ENCODE measurements at places on chromosomes 1 and 21.

DNA sequence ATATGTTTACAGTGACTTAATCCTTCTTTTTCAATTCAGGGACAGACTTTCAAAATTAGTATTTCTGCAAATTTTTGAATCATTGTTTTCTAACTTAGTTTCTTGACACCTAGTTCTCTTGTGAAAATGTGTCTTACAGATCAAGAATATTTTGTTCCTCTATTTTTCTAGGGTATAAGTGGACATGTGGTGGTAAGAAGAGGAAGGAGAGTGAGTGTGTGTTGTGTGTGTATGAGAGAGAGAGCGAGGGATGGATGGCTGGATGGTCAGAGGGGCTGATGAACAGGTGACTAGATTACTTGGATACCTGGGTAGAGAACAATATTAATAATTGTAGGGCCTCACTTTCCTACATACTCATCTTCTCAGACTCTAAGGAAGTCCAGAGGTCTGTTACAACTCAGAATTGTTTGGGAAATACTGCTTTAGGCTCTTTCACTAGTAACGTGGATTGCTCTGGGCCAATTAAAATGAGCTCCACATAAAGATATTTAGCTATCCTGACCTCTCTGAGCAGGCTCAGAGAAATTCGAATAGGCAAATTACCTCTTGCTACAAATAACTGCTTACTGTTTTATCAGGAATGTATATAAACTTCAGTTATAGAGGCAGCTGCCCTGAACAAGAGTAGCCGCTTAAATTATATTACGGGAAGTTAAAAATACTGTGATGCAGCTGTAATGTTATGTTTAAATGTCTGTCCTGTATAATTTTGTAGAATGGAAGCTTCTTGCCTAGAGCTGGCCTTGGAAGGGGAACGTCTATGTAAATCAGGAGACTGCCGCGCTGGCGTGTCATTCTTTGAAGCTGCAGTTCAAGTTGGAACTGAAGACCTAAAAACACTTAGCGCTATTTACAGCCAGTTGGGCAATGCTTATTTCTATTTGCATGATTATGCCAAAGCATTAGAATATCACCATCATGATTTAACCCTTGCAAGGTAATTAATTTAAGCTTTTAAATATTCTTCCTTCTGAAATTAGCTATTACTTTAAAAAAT, 19.7 kb downstream of the GPSM2 start:
- DNase-seq, result peak; percentile 72

GRCh38 chr21:28227881-28228635, 764.6 kb downstream of the LTN1 start:
- no peak for DNase-seq

DNA sequence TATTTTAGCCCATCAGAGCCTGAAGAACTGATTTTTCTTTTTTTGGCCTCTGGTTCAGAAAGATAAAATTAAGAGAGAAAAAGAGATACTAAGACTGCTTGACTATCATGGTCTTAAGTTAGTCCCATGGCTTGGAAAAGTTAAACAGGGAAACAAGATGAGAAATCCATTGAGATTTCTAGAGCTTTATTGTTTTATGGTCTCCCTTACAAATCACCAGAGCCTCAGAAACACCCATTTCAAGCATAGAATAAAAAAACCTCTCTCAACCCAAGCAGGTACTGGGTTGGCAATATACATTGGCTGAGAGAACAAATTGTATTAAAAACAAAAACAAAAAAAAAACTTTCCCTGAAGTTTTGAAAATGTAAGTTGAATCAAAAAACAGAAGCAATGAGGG, 3.9 kb downstream of the SELE start:
- no peak for DNase-seq

GRCh38 chr1:236343246-236343870, 50.7 kb upstream of the EDARADD start:
- DNase-seq, result no peak

GRCh38 chr1:92968138-92969032, 7.1 kb upstream of the DIPK1A start:
- DNase-seq, result no peak

DNA sequence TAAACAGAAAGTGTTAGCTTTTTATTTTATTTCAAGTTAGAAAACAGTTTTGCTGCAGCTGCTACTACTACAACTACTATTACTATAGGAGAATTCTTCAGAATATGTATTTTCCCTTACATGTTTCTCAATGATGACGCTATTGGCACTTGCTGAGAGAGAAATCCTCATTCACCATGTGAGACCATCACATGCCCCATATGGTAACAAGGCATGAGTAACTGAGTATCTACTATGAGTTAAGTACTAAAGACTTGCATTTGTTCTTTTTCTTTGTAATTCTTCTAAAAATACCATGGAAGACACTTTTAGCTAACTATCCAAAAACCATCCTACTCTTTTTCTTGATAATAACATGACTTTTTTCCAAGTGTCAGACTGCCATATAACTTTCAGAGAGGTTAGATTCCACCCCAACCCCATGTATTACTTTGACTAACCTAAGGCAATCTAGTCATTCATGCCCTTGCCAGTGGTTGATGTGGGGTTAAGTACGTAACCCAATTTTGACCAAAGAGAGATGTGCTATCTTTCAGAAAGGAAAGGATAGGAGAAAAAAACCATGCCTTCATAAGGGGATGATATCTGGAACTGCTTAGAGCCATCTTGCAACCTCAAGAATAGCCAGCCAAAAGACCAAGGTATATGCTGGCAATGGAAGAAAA, 42.9 kb downstream of the COP1 start:
- DNase-seq, result no peak

DNA sequence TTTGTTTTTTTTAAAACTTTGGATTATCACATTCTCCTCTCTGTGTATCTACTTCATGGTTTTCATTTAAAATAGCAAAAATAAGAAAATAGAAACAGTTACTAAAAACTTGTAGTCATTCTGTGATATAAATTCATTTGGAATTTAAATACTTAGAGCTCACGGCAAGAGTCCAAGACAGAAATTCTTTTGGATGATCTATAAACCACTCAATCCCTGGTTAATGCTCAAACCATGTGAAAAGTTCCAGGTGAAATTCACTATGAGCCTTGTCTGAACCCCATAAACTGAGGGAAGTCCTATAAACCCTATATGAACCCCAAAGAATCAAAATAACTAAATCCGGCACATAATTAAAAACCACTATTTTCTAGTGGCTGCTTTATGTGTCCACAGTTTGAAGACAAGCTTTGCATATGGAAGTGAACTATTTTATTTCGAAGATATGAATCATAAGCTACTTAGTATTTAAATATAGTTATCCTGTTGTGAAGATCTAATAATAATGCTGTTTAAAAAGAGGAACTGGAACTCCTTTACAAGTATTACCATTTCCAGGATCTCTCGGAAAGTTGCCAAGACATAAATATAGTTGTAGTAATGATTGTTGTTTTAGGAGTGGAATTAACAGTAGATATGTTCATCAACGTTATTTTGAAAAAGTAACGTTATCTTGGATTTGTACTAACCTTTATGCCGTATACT, 163.5 kb downstream of the NFIA start:
- DNase-seq, result no peak

GRCh38 chr1:179127163-179127895, 45.5 kb downstream of the TOR3A start:
- no peak for DNase-seq

- peak; percentile 41 for DNase-seq
Measured at GRCh38 chr1:36516372-36517010, 33.8 kb upstream of the CSF3R start.

DNA sequence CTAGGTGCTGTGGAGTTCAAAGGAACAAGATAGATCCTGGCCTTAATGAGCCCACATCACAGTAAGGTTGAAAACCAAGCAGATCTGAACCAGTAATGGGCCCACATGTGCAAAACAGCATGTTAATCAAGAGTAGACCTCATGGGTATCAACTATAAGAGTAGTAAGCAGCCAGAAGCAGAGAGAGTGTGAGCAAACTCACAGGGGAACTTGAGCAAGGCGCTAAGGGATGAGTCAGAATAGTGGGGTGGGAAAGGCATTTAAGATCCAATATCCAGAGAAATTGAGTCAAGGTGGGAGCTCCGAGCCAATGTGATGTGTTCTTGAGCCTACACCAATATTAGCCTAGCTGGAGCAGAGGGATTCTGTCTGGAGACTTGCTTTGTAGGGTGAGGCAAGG, 52.4 kb upstream of the GJA5 start:
- DNase-seq, result no peak

DNA sequence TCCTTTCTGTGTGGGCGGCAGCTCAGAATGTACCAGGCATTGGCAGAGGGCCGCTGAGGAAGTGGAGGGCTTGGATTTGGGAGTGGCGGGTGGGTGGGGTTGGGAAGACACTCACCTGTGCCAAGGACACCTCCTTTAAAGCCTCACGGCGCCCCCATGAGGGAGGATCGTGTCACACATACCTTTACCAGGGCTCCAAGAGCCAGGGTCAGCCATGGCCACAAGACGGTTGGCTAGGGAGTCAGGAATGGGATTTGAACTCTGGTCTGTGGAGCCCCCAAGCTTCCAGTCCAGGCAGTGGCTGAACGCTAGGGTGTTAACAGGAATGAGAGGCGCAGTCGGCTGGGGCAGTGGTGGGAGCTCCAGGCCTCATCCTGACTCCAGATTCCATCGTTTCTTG, 4.6 kb downstream of the NBL1 start:
- no peak for DNase-seq

GRCh38 chr1:8863794-8864233, 14.7 kb downstream of the ENO1 start:
- DNase-seq, result no peak

- DNase-seq, result no peak
Measured at GRCh38 chr1:211145944-211146343, 12.0 kb upstream of the KCNH1 start.

GRCh38 chr1:182802006-182802803, 12.6 kb downstream of the NPL start:
- DNase-seq, result peak; percentile 41

GRCh38 chr1:57986432-57986831, 560.1 kb downstream of the OMA1 start:
- peak; percentile 21 for DNase-seq

- no peak for DNase-seq
Measured at GRCh38 chr1:204059970-204060369, 12.9 kb upstream of the SOX13 start.
